ENCODE measurements at places on chromosomes 3 and 15. TPM values are rescaled to one million over a fixed set of nuclear protein-coding genes. Genes with fewer than 3 reads are reported as not detected.

MOBP gene
- not detected for total RNA-seq

- no peak for DNase-seq
Observed at GRCh38 chr3:53023072-53023823, 22.6 kb downstream of the SFMBT1 start.

DNA sequence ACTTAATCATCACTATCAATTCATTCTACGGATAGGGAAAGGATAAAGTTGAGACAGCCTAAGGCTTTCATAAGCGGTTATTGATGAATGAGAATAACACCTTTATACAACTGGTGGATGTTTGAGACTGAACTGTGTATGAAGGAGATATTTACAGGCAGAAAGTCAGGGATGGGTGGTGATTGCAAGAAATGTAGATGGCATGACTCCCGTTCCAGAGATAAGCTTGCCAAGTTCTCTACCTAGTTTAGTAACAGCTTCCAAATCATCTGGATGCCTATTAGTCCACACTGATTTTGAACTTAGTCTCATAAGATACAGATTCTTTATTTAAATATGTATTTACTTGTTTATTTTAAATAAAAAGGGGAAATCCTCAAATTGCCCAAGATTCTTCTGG lies 358.8 kb downstream of the GAP43 start:
- DNase-seq = no peak

GOLGA8Q gene
- 0.74 TPM for total RNA-seq

- DNase-seq = no peak
Observed at GRCh38 chr15:50055750-50056157, 63.3 kb downstream of the ATP8B4 start.

- no peak for DNase-seq
Observed at GRCh38 chr15:77617476-77618230, 15.1 kb downstream of the LINGO1 start.

DNA sequence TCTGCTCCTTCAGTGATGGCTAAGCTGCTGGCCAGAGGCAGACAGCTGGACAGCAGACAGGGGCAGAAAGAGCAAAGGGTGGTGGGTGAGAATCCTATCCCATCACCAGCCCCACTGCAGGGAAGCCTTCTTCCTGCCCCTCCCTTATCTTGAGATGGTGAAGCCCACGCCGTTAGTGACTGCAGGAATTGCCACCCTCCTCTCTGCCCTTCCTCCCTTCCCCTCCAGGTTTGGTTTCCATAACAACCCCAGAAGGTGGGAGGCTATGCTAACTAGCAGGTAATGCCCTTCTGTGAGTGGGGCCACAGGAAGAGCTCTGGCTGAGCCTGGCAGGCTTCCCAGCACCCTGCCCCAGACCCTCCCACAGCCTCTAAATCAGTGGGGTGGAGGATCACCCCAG lies 32.8 kb downstream of the SCN5A start:
- DNase-seq = no peak

SCN11A gene
- 0.05 TPM for total RNA-seq

NPAP1 gene
- total RNA-seq = not detected

GRCh38 chr15:40421246-40422157 lies 15.9 kb downstream of the IVD start:
- peak; percentile 76 for DNase-seq

HYKK gene
- 6.9 TPM for total RNA-seq

BDH1 gene
- total RNA-seq = 90.0 TPM

DNA sequence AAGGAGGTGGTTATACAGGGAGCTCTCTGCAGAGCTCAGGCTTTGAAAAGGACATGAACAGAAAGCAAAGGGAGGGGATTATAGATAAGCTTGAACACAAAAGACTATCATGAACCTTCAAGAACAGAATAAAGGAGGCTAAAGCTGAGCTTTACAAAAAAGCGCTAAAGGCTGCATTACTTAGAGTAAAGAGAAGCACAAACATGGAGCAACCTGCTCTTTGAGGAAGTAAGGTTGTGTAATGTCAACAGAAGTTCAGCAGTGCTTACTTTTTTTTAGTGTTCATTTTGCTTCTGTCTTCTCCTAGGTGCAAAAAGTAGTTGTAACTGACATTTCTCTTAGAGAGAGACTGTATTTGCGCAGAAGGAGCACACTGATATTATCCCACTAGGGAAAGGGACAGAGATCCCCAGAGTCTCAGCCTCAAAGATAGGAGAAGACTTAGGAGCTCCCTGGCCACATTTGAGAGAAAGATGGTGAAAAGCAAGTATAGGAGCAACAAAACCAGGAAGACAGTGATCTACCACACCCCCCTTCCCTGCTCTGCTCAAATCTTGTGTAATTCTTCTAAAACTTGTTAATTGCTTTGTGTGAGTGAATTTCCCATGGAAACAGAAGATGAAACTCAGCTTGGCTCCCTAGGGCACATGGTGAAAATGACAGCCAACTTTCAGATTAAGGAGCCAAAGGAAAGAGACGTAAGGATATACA lies 54.7 kb downstream of the QTRT2 start:
- DNase-seq = no peak

GRCh38 chr15:75672646-75673425 lies 25.1 kb downstream of the SNX33 start:
- DNase-seq = peak; percentile 53

DNA sequence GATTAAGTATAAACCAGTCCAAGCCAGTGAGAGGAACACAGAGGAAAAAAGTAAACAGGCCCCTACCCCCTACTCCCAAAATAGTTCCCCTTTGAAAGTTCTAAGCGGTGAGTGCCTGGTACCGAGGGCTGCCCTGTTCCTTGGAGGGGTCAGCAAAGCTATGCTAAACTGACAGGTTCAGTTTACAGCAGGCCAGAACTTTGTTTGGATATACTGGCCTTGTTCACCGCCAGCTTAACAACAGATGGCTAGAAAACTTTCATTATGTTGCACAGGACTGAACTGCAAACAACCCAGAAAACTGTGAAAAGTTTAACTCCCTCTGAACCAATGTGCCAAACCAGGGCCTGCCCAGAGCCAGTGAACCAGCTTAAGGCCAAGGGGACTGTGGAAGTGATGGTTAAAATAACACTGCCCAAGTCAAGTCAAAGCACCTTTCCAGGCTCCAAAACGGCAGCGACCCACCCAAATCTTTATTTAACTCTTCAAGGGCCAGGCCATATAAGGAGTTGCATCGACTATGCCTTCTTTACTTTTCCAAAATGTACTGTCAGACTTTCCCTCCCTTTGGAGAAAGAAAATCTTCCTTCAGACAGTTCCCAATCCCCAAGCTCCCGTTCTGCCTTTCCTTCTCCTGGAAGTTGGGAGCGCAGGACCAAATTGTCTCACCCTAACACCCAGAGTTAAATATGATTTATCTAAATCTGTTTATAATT lies 448.0 kb downstream of the FOXP1 start:
- DNase-seq = no peak

GRCh38 chr3:169227911-169228310 lies 435.6 kb downstream of the MECOM start:
- DNase-seq = no peak

All from left ventricle myocardium inferior (tissue), 1 donor.